ENCODE measurements at places on chromosomes 12 and 14. TPM values are rescaled to one million over a fixed set of nuclear protein-coding genes. Genes with fewer than 3 reads are reported as not detected.

DNA sequence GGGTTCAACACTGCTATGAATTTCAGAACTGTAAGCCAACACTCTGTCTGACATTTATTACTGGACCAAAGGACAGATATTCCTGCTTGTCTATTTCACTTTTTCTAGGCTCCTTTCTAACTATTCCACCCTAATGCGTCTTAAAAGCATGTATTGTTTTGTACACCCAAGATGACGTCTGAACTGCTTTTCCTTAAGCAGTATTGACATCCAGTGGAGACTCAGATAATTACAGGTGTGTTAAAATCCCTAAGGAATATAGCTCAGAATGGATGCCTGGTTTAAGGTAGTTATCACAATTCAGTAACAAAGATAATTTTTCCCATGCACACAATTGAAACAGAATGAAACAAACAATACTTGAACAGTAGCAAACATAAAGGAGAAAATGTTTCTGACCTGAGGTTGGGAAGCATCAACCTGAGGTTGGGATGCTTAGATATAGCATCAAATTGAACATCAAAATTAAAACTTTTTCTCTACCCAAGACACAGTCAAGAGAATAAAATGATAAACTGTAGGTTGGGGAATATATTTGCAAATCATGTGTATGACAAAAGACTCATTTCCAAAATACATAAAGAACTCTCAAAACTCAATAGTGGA, 93.7 kb upstream of the PTPRR start:
- DNase-seq = no peak

GRCh38 chr12:126419131-126419530, 1353.9 kb downstream of the AACS start:
- no peak for DNase-seq

The KCNC2 gene
- not detected for total RNA-seq

The DAZAP2 gene
- total RNA-seq = 244 TPM

GRCh38 chr14:77353469-77354141, 23.3 kb downstream of the TMED8 start:
- no peak for DNase-seq

GRCh38 chr12:19150273-19150900, 20.9 kb downstream of the PLEKHA5 start:
- no peak for DNase-seq

DNA sequence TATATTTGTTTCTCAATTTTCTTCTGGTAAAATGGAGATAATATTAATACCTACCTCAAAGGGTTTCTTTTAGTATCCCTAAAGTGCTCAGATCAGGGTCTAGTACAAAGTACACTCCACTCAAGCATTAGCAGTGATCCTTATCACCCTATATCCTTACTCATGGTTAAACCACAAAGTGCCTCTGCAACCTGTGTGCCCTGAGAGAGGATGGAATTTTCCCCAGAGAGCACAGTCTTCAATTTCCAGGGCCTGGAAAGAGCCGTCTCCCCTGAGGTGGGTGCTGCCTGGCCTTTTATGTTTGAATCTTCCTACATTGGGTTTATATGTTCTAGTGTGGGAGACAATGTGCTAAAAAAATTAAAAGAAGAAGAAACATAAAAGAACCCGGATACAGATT, 183.1 kb upstream of the FBXO33 start:
- DNase-seq = no peak

DNA sequence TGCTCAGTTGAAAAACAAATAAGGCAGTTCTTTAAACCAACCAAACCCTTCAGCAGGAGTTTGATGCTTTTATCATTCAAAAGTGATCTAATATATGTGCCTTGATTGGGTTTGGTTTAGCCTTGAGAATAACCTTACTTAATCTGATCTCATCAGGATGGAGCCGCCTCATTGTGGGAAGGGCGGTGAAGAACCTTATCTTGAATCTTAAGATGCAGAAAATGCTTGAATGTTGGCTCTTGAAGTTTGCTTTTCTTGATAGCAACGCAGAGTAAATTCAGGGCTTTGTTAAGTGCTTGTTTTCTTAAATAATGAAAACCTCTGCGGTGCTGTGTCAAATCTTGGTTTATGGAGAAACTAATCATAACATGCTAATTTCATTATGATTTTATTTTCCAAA, 138.2 kb downstream of the MON2 start:
- no peak for DNase-seq

The PIWIL1 gene
- total RNA-seq = not detected

DNA sequence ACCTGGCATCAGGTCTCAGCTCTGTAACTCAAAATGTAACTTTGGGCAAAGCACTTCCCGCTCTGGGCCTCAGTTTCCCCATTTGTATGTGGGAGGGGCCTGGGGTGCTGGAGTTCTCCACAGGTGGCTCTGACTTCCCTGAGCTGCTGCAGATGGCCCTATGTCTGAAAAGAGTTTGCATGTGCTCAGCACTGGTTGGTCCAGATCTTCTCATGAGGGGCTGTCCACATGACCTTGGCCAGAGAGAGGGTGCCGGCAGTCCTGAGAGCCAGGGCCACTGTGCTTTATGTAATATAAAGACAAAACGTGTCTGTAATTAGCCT, 7.2 kb upstream of the CACNA2D4 start:
- DNase-seq = no peak

DNA sequence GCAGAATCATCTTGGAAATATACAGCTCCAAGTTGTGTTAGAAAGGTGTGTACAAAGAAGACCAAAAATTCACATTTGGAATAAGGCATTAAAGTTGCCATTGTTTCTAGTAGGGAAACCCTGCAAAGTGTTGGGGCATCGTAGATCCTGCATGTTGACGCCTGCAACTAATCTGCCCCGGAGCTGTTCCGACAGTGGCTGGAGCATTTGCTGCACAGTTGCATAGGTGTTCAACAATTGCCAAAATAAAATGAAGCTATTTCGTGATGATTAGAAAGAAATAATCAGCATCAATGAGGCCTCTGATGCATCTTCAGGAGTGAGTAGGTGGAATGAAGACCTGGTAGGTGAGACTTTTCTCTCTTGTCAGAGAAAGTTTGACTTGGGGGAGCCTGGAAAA, 47.3 kb downstream of the DAD1 start:
- DNase-seq = no peak

GRCh38 chr12:68530965-68531364, 79.7 kb upstream of the RAP1B start:
- DNase-seq = no peak

DNA sequence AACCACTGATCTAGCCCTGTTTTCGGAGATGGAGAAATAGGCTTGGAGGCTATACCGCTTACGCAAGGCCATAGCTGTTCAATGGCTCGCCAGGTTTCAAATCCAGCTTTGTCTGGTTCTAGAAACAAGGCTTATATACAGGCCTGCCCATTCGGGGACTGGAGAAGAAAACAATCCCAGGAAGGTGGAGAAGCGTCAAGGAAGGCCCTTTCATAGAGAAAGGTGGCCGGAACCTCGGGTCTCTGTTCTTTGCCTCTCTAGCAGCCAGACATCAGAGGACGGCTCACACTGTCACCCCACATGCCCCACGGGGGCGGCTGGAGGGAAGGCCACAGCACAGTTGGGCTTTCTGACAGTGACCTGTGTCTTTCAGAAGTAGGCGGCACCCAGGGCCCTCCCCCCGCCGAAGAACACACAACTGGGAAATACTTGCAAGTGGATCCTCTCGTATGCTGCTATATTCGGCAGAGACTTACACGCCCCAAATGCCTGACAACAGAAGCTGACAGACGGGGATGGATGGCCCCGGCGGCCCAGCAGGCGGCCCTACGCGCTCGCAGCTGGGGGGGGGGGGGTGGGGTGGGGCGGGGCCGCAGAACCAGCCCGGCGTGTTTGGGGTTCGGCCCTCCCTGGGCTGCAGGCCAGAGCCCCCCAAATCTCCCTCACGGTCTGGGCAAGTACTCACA, 4.5 kb upstream of the SETD1B start:
- DNase-seq = peak; percentile 84

The ASCL1 gene
- total RNA-seq = not detected

The NFATC4 gene
- total RNA-seq = 42.5 TPM

DNA sequence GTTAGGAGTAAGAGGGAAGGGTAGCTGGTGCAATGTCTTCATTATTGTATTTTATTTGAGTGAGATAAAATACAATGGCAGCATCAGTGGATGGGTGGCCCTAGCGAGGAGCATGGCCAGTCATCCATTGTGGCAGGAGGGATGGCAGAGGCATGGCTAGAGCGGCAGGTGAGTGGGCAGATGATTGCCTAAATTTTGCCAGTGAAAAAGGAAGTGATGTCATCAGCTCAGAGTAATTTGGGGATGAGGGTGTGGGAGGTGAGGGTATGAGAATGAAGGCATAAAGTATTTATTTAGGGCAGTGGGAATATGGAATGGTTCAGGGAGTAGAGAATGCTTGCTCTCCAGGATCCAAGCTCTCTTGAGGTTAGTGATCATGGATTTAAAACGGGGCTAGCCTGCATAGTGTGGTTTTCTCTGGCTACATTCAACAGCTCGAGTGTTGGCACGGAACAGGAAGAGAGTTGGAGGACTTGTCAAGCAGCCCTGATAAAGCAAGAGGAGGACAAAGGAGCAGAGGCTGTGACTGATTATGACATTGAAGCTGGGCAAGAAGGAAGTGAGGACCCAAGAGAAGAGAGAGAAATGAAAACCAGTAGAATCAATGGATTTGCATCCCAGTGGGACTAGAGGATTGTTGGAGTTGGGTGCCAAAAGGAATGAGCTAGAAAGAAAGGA, 18.7 kb upstream of the SERPINA6 start:
- no peak for DNase-seq

- DNase-seq = no peak
These were observed 160.5 kb downstream of the PAH start for GRCh38 chr12:102756530-102756929.

The AICDA gene
- total RNA-seq = 0.75 TPM

- no peak for DNase-seq
These were observed 148.1 kb upstream of the CRY1 start for GRCh38 chr12:107241411-107241810.

The KCNK13 gene
- 0.81 TPM for total RNA-seq

DNA sequence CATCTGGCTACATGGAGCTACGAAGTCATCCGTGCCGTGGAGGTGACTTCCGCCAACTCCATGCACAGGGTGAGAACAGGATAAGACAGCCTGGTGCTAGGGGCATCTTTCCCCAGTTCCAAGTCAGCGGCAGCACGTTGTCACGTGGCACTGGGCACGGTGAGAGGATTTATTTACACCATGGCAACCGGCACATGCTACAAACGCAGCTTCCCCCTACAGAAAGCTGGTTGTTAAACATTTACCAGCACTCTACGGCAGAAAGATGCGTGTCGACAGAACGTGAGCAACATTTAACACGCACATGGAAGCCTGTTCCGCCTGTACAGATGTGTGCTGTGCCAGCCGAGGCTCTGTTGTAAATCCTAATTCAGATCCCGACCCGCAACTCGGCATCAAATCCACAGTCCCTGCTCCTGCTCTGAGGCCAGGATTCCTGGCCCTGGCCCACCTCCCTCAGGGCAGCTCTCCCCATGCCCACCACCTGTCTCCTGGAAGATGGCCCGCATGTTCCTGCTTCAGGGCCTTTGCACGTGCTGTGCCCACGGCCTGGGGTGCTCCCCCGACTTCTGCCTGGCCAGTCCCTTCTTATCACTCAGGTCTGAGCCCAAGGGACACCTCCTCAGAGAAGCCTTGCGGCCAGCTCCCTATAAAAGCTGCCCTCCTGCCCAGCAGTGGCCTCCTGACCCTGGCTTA, 114.1 kb downstream of the RFLNA start:
- no peak for DNase-seq

DNA sequence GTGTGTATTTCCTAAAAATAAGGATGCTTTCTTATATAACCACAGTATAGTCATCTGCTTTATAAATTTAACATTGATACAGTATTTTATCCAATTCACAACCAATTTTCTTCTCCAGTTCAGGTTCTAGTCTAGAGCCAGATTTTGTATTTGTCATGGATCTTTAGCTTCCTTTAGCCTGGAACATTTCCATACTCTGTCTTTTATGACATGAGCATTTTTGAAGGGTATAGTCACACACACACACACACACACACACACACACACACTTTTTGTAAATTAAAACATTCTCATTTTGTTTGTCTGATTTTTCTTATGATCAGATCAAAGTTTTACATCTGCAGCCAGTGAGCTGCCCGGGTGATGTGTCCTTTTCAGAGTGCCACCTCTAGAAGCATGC, 25.4 kb downstream of the CGRRF1 start:
- DNase-seq = no peak

- no peak for DNase-seq
These were observed 102.3 kb downstream of the RERG start for GRCh38 chr12:15118955-15119354.

- DNase-seq = no peak
These were observed 92.0 kb downstream of the NCOR2 start for GRCh38 chr12:124475295-124476010.

The FAM222A gene
- 6.2 TPM for total RNA-seq

DNA sequence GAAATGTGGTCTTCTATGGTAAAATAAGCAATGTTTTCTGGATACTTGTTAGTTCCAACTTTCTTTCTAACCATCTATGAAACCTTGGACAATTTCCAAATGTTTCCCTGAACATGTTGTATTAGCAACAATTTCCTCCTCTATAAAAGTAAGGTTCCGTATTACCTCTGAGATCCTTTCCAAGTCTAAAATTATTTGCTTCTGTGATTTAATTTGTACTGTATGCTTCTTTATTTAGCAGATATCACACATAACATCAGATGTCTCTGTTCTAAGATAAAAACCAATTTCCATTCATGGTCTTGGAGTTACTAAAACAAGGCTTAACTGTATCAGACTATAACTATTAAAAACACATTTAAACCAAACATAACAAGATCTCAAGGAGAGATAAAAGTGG, 177.2 kb downstream of the FOXA1 start:
- no peak for DNase-seq

The HOXC10 gene
- not detected for total RNA-seq

The ADGRD1 gene
- total RNA-seq = 113 TPM

GRCh38 chr14:55599250-55599879, 19.4 kb downstream of the KTN1 start:
- peak; percentile 68 for DNase-seq

GRCh38 chr12:109760930-109761921, 47.6 kb downstream of the FAM222A start:
- DNase-seq = peak; percentile 56

The MFAP5 gene
- 2.8 TPM for total RNA-seq

The RASSF9 gene
- 7.9 TPM for total RNA-seq
